ENCODE measurements at places on chromosomes 3 and 15.

- no peak for DNase-seq
These were observed 130.2 kb upstream of the FEZF2 start for GRCh38 chr3:62503516-62503915.

GRCh38 chr3:42081838-42082473, 9.2 kb upstream of the TRAK1 start:
- DNase-seq: no peak

- DNase-seq: no peak
These were observed 4.7 kb downstream of the CTXND1 start for GRCh38 chr15:80247320-80247719.

- DNase-seq: no peak
These were observed 28.1 kb upstream of the CNBP start for GRCh38 chr3:129211772-129212171.

- DNase-seq: no peak
These were observed 124.4 kb downstream of the B3GALNT1 start for GRCh38 chr3:160980740-160981139.

DNA sequence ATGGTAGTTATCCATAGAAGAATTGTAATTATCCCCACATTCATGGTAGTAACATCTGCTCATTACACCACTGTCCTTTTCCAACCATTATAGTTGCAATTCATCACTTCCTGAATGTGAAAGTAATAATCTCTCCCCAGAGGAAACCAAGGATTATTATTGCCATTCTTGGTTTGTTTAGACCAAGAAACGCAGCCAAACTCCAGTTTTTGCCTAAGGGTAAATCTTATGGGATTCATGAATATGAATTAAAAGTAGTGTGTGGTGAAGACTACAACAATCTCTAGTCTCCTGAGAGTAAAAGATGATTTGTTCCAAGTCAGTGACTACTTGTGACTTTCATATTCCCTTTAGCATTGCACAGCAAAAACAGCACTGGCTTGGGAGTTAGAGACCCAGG, 45.7 kb upstream of the ABI3BP start:
- DNase-seq: no peak

- no peak for DNase-seq
These were observed 246.1 kb upstream of the RASGRP1 start for GRCh38 chr15:38810686-38811085.

GRCh38 chr3:16207031-16207430, 32.6 kb downstream of the GALNT15 start:
- no peak for DNase-seq

GRCh38 chr3:52056521-52056967, at the start of gene DUSP7:
Gene DUSP7 (minus strand): TSS chr3:52056571. CDS start chr3:52056366, 205 bp downstream.
- no peak for DNase-seq

- DNase-seq: no peak
These were observed 446.5 kb downstream of the GRM7 start for GRCh38 chr3:7307410-7307809.

DNA sequence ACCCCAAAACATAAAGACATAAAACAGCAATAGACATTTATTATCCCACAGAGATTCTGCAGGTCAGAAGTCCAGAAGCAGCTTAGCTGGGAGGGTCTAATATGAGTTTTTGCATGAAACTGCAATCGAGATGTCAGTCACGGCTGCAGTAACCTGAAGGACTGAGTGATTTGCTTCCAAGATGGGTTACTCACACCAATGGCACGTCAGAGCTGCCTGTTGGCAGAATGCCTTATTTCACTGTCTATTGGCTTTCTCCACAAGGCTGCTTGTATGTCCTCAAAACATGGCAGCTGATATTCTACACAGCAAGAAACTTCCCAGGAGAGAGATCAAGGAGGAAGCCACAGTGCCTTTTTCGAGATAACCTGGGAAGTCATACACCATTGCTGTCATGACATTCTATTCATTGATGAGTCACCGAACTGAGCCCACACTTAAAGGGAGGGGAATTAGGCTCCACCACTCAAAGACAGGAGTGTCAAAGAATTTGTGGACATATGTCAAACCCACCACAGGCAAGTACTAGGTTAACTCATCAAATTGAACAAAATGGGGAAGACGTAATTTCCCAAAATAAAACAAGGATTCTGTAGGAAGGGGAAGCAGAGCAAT, 122.2 kb downstream of the SYNPR start:
- no peak for DNase-seq

GRCh38 chr3:11140713-11141104, 13.6 kb upstream of the HRH1 start:
- DNase-seq: no peak

DNA sequence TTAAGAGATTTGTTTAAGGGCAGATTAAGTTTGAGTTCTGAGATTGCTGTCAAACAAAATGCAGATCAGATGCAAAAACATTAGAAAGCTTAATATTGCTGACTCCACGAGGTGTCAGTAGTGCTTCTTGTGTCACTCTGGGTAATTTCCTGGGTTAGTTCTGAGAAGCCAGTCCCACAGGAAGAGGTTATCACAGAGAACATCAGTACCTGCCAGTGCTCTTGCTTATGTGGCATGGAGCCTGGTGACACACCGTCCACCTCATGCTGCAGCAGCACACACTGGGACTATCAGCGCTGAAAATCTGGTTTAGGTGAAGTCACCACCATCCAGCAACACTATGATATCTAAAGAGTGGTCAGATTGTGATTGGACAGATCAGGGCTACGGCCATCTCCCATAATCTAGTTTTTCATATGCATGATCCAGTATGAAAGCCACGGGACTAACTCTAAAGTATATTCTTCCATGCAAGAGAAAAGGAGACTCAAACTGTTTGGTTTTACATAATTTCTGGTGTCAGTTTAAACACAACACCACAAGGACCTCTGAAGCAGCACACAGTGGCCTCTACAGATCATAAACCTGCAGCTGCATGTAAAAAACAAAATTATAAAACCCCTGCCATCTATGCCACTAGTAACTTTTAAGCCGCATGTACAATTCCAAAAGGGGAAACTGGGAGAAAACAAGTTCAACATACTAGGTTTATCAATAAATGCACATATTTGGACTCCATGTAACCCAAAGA, 36.1 kb upstream of the MYO5C start:
- DNase-seq: no peak

DNA sequence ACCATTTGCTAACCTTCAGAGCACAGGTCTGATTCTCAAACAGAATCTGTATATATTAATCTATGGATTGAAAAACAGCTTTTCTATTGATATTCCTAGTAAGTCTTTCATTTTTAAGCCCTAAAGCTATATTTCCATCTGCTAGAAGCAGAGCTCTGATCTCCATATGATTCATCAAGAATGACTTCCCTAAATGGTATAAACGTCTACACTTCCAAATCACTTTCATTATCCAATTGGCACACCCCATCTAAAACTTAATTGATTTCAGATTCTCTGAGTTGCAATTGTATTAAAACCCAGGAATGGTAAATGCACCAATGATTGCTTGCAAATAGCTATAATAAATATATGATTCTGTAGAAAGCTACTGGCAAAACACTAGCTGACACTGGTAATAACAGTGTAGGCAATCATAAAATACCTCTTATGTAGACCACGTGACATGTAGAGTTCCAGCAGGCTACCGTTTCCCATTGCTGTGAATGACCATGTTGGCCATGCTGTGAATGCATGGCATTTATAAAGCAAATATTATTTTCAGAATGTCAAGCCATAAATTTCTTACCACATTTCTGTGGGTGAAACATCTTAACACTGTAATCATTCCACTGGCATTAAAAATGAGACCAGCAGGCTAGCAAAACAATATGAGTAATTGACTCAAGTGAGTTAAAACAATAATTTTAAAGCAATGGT, 226.0 kb downstream of the ZMAT3 start:
- DNase-seq: no peak

DNA sequence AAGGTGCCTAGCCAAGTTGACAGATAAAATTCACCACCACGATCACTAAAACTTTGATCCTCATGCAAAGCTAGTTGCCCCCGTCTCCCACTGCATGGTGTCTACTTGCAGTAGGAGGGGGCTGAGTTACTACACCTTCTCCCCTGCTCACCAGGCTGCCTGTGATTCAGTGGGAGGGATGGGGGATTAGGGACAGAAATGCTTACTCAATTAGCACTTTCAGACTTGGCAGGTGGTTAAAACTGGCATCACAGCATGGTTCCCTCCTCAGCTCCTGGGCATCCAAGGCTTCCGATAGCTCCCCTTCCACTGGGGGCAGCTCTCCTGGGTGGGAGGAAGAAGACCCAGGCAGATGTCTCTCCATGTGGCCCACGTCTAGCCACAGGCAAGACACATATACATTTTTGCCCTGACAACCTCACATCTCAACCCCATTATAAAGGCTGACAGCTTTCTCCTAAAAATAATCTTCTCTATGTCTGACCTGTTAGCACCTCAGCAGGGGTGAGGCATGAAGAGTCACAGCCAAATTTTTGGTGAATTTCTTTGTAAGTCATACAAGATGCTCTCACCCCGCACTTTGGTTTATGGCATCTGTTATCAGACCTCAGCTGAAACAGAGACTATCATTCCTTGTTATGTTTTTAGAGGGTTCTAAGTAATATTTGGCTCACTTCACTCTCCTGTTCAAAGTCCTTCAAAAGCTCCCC, 369.0 kb downstream of the SV2B start:
- no peak for DNase-seq

- DNase-seq: no peak
These were observed 38.0 kb downstream of the MGLL start for GRCh38 chr3:127784283-127784682.

DNA sequence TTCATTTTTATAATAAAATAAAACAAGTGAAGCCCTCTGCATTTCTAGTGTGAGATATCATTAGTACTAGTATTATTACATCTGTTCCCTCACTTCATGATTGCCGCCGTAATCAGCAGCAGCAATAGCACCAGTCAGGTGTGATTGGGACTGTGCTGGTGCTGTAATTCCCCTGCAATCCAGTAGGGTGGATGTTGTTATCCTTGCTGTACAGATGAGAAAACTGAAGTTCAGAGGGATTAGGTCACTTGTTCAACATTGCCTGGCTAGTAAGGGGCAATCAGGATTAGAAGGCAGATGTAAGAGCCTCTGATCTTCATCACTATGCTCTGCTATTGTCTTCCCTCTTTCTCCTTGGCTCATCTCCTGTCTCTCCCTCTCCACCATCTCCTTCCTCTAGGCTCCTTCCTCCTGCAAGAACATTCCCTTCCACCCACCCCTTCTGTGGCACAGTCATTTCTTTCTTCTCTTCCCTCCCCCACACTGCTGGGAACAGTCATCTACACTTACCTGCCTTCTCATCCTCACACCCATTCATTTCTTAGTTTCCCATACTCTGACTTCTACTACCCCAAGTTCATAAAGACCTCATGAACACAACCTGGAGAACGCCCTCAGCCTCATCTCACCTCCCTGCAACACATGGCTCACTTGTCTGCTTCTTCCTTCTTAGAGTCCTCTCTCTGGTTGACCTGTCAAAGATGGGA, 29.7 kb downstream of the CRYGS start:
- DNase-seq: no peak

GRCh38 chr3:190378240-190378891, 9.6 kb upstream of the CLDN16 start:
- DNase-seq: no peak

DNA sequence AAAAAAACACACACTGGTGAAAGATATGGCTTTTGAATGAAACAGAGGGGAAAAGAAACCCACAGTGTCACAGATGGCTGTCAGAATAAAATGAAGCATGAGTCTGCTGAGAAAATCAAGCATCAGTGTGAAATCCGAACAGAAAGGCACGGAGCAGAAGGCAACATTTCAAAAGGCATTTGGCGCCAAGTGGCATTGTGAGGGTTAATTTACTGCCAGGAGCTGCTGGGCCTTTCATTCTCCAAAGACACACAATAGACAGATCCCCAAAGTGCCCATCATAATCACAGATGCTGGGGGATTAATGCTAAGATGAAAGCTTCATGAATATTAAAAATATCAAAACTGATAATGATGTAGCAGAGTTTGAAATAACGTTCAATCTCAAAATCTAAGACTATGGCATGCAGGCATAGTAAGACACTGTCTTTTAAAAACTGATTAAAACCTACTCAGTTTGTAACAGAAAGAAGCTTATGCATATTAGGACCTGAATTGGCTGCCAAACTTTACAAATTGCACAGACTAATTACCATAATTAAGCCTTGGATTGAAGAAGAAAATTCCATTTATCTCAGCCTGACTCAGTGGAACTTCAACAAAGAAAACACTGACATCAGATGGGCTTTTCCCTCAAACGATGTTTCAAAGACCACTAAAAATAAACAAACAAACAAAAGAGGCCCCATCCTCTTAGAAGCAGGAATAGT, 589.2 kb downstream of the ROBO1 start:
- no peak for DNase-seq

- no peak for DNase-seq
These were observed 34.8 kb upstream of the DCP1A start for GRCh38 chr3:53382106-53382505.

DNA sequence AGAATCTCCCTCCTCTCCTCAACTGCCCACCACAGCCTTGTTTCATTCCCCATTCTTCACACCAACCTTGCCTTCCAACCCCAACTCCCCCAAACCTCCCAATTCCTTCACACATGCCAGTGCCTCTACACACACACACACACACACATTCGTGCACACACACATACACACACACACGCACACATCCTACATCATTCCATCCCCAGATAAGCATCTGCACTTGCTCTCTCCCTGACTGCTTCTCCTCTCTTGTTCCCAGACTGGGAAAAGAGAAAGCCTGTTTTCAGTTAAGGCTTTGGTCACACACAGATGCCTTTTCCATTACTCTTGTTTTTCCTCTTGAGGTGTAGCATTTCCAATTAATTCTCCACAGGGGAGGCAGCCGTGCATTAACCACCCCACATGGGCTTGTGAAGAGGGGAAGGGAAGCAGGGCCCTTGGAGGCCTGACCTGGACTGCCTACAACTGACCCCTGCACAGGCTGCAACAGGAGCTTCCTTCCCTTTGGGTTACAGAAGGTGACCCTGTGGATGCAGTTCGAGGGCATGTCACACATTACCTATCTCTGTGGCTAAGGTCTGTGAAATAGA, 32.0 kb upstream of the BOC start:
- DNase-seq: no peak

DNA sequence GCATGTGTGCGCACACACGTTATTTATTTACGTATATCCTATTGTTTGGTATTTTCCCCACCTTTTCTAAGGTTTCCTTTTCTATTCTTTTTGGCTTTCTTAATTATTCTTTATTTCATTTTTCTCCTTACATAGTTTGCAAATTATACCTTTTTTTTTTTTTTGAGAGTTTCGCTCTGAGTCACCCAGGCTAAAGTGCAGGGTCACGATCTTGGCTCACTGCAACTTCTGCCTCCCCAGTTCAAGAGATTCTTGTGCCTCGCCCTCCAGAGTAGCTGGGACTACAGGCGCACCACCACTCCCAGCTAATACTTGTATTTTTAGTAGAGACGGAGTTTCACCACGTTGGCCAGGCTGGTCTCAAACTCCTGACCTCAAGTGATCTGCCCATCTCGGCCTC, 20.0 kb upstream of the CILP start:
- DNase-seq: no peak

- no peak for DNase-seq
These were observed 11.3 kb upstream of the RBSN start for GRCh38 chr3:15110206-15110605.

Measured in stimulated activated CD4-positive, alpha-beta T cell treated with anti-CD3 and anti-CD28 coated beads, Interleukin-1b, Interleukin-23, amount 100 ng/mL, for 1 hour (primary cell).